ENCODE measurements at places on chromosomes 7 and 10.
A peak's percentile ranks its signal among the peaks of the same experiment; 100 is the strongest.

DNA sequence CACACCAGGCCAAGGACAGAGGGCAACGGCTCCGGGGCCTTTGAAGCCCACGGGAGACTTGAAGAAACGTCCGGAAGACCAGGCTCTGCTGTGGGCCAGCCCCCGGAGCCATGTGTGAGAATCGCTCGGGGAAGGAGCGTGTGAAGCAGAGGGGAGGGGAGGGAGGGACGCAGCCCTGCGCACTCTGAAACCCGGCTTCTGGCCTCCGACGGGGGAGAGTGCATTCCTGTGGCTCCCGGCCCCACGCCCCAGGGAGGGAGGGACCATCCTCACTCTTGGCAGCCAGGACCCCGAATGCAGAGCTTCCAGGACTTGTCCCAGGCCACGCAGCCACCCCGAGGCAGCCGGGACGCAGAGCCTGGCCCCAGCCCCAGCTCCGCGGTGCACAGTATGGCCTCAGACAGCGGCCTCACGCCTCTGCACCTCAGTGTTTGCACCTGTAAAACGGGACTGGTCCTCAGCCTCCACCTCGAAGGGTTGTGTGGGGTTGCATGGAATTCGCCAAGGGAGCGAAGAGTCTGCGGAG lies 67.4 kb downstream of the PDGFA start:
- DNase-seq, result no peak

GRCh38 chr7:36127075-36127740 lies 25.8 kb upstream of the EEPD1 start:
- DNase-seq, result peak; percentile 74

DNA sequence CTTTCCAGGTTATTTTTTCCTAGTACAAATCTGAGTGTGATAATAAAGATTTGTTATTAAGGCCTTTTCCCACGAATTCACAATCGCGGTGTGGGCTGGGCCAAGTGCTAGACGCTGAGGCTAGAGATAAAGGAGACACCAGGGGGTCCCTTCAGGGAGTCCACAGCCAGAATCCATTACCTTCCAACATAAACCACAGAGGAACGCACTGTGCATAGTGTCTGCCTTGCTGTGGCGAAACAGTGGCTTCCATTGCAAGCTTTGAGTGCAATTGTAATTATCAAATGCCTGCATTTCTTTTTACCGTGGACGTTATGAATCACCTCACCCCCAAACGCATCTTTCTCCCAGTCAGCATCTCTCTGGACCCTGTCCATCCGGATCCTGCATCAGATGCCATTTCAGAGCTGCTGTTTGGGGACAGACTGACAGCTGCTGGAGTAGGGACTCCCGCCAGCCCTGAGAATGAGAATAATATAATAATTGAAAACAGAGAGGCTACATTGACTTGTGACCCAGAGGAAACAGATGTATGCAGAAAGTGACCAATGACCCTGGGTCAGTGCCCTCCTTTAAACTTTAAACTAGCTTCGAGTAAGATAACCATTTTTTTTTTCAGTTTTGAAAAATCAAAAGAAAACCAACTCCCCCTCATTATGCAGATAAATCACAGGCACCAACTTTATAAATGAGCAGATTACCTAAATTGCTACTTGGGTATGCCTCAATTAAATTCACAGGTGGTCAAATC lies 456.2 kb upstream of the NRP1 start:
- DNase-seq, result no peak

DNA sequence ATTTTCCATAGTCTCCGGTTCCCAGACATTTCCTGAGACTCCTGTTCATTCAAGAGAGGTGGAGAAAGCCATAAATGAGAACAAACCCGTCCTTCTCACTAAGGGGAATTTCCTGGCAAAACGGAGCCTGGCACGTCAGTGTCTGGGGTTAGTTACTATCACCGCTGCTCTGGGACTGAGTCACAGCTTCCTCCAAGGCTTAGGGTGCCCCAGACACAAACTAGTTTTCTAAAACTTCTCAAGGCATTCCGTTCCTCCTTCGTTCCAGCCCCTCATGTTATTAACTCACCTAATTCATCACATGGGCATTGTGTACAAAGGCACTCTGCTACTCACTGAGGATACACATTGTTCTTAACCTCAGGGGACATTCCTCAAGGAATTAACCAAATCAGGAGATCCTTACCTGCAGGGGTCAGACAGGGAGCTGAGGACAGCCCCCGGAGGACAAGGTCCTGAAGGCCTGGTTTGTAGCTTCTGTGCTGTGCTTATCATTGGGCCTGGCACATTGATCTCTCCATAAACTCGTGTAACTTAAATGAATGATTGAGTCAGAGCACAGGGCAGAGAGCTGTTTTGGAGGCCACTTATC lies 103.0 kb upstream of the KLF6 start:
- DNase-seq, result no peak

GRCh38 chr10:127420138-127420684 lies 128.9 kb upstream of the NPS start:
- no peak for DNase-seq

Measured in NCI-H524 (cell line).